ENCODE measurements at places on chromosomes 1 and 21.
A peak's percentile ranks its signal among the peaks of the same experiment; 100 is the strongest.

GRCh38 chr1:161743231-161743630 is 6.4 kb upstream of the DUSP12 start:
- DNase-seq, result no peak

DNA sequence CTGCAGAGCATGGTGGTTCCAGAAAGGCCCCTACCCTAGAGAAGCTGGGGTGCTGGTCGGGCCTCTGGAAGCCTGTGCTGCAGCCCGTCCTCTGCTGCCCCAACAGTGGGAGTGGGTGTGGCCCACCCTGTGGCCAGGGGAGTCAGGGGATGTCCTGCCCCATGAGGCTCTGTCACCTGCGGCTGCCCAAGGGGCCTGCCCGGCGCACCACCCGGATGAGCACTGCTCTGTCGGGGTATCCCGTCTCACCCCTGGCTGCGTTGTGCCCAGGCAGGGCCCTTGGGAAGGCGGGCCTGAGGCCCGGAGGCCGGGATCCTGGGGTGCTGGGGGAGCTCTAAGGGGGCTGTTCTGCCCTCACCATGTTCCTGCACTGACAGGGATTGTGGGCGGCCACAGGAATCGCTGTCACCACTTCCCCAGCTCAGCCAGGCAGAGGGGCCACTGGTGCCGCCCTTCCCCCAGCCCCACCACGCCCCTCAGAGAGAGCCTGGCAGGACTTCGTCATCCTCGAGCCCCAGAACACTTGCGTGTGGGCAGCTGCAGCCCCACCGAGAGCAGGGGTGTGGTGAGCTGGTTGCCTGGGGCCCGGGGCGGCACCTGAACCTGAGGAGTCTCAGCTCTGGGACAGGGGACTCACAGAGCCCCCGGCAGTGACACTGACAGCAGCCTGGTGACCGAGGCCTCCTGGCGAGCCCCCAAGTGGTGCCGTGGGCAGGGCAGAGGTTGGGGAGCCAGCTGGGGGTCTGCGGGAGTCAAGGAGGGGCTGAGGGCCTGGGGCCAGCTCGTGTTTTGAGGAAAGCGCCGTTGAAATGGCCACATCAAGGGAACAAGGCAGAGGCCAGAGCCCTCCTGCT is 20.2 kb downstream of the PANK4 start:
- no peak for DNase-seq

- peak; percentile 15 for DNase-seq
These were observed 3.6 kb upstream of the BACH1 start for GRCh38 chr21:29295066-29295650.

DNA sequence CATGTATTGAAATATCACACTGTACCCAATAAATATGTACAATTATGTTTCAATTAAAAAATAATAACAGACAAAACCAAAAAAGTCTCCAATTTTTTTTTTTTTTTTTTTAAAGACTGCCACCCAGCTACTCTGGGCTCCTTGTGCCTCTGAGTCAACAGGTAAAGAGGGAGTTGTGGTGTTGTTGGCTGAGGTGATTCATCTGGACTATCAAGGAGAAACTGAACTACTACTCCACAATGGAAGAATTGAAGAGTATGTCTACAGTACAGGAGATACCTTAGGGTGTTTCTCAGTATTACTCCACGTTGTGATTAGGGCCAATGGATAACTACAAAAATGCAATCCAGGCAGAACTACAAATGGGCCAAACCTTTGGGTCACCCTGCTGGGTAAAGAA is 67.9 kb downstream of the SCMH1 start:
- DNase-seq, result no peak

- DNase-seq, result no peak
These were observed 32.3 kb upstream of the GFI1 start for GRCh38 chr1:92519043-92519442.

DNA sequence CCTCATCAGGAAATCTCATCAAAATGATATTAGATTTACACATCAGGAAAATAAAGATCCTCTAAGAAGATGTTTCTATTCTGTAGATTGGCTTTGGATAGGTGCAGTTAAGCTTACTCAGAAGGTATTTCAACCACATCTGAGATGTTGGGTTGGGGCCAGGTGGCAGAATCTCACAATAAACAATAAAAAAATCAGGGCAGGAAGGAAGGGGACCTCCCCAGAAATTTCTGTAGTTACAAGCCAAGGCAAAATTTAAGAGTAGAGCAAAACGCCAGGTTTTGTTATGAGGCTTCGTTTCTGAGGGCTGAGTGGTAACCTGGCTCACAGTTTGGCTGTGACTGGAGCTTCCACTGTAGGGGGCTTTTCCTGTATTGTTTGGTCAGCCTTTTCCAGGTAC is 84.8 kb downstream of the HUNK start:
- DNase-seq, result no peak

DNA sequence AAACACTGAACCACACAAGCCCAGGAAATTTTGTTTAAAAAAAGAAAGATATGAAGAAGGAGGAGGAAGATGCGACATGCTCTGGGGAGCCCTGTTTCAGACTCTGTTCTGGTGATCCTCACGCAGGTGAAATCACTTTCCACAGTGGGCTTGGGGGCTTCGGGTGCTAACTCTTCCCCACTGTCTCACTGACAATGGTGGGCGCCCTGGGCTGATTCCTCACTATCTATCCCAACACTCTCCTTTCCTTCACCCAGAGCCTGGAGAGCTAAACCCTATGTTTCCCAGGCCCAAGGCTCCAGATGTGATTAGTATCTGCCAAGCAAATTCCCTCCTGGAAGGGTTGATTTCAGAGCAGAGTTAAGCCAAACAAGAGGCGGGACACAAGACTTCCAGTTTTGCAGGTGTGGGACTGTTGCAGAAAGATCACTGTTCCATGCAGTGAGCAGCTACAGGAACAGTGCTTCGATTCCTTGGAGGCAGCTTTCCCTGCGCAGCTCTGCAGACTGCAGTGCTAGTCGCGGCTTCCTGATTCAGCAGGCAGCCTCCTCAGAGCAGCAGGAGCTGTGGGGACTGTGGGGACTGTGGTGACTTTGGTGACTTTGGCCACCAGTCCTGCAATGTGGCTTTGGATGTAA is 168.3 kb downstream of the RHOU start:
- no peak for DNase-seq

GRCh38 chr1:213247038-213247437 is 196.0 kb downstream of the RPS6KC1 start:
- DNase-seq, result no peak

DNA sequence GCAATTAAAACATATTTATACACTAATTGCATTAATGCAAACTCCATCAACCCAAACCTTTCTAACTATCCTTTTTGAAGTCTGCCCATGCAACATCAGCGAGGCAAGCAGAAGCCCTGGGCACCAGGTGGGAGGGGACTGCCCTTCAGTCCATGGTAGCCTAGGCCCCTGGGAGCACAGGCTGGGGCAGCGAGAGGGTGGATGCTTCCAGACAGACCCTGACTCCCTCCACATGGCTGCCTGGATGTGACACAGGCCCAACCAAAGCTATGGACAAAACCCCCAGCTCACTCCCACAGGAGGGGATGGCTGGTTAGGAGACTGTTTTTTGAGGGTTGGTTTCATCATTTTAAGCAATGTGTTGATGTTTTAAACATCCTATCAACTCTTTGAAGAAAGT is 17.8 kb upstream of the LRRC47 start:
- no peak for DNase-seq

DNA sequence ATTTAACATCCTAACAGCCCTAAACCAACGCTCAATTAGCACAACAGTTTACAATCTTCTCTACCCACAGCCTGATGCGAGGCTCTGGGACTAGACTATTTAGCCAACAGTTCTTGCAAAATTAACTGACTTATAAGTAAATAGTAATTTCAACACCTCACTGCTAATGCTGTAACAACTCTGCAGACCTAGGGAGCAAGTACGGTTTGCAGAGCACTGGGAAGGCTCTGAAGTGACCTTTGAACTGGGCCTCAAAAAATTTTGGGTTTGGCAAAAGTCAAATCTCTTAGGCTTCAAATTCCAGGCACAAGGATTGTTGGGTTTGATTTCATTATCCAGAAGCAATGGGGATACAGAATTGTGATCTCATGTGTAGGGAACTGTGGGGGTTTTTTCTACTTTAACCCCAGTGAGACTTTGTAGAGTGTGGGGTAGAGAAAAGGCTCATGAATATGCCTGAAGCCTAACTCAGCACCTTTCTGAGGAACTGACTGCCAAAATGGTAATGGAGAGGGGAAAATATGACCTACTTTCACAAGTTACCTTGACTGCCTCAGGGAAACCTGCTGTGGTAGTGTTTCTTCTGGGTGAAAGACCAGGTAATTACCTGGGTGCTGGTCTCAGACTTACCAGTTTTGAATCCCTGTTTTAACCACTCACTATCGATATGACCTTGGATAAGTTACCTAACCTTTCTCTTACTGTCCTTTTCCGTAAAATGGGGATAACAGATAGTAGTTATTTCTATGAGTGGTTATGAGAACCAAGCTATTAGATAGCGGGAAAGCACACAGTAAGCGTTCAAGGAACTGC is 889 bp upstream of the TXLNA start:
- no peak for DNase-seq

GRCh38 chr1:78284354-78284753 is 206.4 kb upstream of the PTGFR start:
- DNase-seq, result no peak

DNA sequence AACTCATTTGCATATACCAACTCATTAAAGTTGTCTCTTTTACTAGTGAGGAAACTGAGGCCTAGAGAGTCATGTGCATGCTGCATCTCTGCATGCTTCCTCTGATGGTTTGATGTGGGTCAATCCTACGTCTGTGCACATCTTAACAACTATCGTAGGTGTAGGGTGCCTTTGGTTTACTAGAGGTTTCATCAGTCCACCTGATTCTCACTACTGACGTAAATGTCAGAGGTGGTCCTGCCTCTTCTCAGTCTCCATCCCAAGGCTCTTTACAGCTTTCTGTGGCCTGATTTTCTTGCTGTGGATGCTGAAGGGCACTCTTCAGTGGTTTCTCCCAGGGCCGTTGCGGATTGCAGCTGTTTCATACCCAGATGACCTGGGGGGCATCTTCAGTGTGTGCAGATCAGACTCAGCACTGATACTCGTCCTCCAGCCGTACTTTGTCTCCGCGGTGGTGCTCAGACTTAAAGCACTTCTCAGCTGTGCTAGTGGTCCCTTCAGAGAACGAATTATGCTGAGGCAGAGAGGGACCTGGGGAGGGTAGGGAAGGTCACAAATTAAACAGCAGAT is 407.0 kb downstream of the KIF26B start:
- no peak for DNase-seq

DNA sequence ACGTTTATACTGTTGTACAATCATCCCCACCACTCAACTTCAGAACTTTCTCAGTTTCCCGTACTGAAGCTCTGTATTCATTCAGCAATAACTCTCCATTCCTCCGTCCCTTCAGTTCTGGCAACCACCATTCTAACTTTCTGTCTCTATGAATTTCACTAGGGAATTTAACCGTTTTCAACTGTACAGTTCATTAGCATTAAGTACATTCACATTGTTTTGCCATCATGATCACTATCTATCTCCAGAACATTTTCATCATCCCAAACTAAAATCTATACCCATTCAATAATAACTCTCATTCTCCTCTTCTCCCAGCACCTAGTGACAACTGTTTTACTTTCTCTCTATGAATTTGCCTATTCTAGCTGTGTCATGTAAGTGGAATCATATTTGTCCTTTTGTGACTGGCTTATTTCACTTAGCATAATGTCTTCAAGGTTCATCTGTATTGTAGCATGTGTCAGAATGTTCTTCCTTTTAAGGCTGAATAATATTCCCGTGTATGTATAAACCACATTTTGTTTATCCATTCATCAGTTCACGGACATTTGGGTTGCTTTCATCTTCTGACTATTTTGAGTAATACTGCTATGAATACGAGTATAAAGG is 75.0 kb downstream of the CEP350 start:
- no peak for DNase-seq

- DNase-seq, result no peak
These were observed 24.8 kb upstream of the CITED4 start for GRCh38 chr1:40887012-40887378.

- peak; percentile 23 for DNase-seq
These were observed 91.5 kb downstream of the IER5 start for GRCh38 chr1:181179987-181180365.

GRCh38 chr1:205236951-205237475 is 9.3 kb downstream of the TMCC2 start:
- no peak for DNase-seq

DNA sequence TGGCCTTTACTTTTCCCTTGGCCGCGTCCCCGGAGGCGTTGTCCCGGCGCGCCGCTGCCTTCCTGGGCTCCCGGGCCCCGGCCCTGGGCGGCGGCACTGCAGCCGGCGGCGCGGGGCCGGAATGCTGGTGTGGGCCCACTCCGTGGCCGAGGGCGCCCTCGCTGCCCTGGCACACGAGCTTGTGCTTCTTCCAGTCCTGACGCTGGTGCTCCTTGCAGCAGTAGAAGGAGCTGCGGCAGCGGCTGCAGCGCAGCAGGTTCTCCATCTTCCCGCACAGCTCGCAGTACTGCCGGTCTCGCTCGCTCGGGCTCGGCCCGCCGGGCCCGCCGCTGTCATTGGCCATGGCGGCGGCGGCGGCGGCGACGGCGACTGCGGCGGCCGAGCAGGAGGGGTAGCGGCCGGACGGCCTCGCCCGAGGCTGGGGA is 529 bp downstream of the EGLN1 start:
- DNase-seq, result no peak

- no peak for DNase-seq
These were observed 74.2 kb downstream of the CD34 start for GRCh38 chr1:207836591-207837347.

GRCh38 chr1:187877220-187877619 is 1048.5 kb downstream of the PLA2G4A start:
- DNase-seq, result no peak

GRCh38 chr1:160416369-160416768 is 16.0 kb downstream of the VANGL2 start:
- DNase-seq, result no peak

GRCh38 chr1:102183711-102184110 is 187.0 kb upstream of the OLFM3 start:
- no peak for DNase-seq

- DNase-seq, result no peak
These were observed 94.9 kb upstream of the LBR start for GRCh38 chr1:225522588-225523262.

DNA sequence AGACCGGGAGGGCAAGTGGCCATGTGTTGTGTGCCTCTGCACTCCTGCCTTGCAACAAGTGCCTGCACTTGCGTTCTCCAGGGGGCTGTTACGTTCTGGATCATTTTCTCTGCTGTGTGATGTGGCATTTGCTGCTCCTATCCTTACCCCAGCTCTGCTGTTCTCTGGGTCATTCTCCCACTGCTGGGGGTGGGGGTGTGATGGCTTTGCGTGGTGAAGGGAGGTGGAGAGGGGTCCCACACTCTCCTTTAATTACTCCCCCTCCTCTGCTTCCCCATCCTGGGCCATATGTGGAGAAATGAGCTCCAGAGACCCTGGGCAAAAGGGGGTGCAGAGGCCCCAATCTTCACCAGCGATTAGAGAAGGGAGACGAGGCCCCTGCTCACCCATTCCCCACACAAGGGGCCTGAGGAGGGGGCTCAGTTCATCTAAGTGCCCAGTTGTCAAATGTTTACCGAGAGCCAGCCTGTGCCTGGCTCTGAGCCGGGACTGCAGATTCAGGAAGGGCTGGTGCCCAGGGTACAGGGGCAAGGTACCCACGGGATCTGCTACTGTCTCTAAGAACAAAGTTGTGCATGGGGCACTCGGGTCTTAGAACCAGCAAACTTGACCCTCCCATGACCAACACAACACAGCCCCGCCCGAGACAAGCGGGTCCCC is 355.4 kb downstream of the PTPRU start:
- DNase-seq, result no peak

Data from activated CD8-positive, alpha-beta memory T cell treated with anti-CD3 and anti-CD28 coated beads, Interleukin-2, amount 50 U/mL, for 4 hours (primary cell).